CD4-positive, alpha-beta memory T cell (primary cell): ENCODE measurements at places on chromosomes 4 and X. TPM values are rescaled to one million over a fixed set of nuclear protein-coding genes. Genes with fewer than 3 reads are reported as not detected.

The GLRA3 gene
- total RNA-seq: not detected

The SLC10A7 gene
- 17.7 TPM for total RNA-seq

GRCh38 chrX:84118315-84118714, 69.7 kb downstream of the RPS6KA6 start:
- no peak overlapping the region for H3K27ac ChIP-seq
- no peaks in the 10 kb centered on the region for H3K27me3 ChIP-seq
- H3K4me3 ChIP-seq: no peak overlapping the region
- H3K36me3 ChIP-seq: no peaks in the 10 kb centered on the region

DNA sequence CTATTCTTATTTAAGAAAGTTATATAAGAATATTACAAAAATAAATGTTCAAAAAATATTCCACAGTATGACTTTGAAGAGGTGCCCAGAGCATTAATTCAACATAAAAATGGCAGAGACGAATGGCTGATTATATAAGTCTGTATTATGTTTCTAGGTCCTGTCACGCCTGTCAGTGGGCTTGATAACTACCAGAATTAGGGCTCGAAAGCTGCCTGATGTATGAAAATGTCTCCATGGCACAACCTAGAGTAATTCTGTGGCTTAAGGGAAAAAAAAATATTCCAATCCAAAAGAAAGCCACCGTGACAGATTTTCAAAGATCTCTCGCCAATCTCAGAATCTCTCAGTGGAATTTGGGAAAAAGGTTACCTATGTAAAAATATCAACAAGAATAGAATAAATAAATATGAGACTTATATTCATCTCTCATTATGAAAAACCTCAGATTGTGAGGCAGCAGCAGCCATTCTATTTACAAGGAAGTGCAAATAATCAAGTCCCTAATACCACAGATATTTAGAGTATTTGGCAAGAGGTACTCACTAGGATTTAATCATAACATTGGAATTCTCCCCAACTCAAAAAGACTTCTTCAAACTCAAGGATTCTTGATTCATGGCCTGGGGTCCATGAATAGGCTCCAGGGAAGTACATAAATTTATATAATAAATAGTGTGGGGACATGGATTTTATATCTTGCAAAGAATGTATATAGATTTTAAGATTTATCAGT, 489.1 kb upstream of the INTU start:
- H3K27ac ChIP-seq: no peak overlapping the region
- no peaks in the 10 kb centered on the region for H3K4me1 ChIP-seq
- no peaks in the 10 kb centered on the region for H3K27me3 ChIP-seq

DNA sequence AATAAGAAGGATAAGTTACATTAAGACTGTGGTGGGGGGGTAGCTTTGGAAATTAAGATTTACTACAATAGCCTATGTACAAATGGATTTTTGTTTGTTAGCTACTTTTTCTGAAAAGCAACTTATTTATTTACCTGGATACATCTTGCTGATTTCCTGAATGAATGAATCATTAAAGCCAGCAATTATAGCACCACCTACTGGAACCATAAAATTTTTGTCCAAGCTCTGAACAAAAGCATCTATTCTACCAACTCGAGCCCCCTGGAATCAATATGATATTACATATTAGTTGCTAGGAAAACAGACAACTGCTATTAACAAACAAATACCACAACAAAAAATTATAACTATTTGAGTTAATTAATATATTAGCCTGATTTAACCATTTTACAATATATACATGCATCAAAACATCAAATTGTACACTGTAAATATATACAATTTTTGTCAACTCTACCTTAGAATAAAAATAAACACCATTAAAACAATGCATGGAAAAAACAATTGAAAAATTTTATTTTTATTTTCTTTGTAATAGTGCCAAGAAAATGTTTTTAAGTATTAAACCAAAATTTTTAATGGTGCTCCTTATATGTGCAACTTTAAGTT, 15.3 kb downstream of the SEPSECS start:
- no peak for DNase-seq
- no peaks in the 10 kb centered on the region for H3K36me3 ChIP-seq
- no peaks in the 10 kb centered on the region for H3K27me3 ChIP-seq

DNA sequence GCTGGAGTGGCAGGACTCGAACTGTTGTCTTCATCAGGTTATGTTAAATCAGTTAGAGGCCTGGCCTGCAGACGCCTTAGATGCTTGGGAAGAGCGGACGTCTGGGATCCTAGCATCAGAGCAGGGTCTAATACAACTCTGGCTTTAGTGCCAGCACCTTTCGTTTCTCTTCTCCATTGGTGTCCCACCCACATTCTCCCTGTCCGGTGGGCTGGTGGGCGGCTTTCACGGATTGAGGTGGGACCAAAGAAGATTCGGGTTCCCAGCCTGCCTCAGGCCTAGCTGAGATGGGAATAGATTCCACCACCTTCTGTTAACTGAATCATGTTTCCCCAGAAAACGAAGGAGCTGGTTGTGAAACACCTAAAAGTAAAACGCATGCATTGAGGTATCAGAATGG, 939 bp downstream of the PDK3 start:
- H3K27ac ChIP-seq: peak overlapping the region; percentile 87
- peaks cover 40% of the 10 kb centered on the region for H3K4me1 ChIP-seq
- peak overlapping the region; percentile 62 for H3K4me3 ChIP-seq
- no peak for DNase-seq
- H3K36me3 ChIP-seq: no peaks in the 10 kb centered on the region
- no peaks in the 10 kb centered on the region for H3K27me3 ChIP-seq
